ENCODE measurements at places on chromosomes 3 and 15.
A peak's percentile ranks its signal among the peaks of the same experiment; 100 is the strongest.

- no peak for DNase-seq
Observed at GRCh38 chr3:34351882-34352777, 553.7 kb downstream of the PDCD6IP start.

GRCh38 chr3:15079091-15079490 lies 14.0 kb upstream of the MRPS25 start:
- no peak for DNase-seq

DNA sequence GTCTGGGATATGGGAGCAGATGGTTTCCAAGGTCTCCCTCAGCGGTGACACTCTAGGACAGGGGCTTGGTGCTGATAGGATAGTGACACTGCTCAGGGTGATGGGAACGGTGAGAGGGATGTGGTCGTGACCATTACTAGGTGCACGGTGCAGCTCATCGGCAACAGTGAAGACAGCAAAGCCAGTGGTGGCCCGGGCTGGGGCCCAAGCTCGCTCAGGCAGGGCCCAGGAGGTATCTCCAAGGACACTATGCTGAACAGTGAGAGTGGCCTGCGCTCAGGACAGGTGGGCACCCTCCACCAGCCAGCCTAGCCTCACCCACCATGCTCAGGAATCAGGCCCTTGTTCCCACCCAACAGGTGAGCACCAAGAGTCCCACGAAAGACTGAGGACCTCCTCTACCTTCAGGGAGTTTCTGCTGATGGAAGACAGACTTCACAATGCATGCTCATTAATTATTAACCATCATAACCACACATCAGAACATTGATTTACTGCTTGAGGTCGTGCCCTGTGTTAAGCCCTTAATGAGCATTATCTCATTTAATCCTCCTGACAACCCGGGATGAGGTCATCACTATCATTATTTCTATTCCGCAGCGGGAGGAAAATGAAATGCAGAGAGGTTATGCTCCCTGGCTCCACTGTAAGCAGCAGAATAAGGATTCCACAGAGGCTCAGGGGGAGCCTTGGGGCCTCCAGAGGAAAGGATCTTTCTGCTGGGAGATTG lies 269.4 kb downstream of the UACA start:
- peak; percentile 59 for DNase-seq

DNA sequence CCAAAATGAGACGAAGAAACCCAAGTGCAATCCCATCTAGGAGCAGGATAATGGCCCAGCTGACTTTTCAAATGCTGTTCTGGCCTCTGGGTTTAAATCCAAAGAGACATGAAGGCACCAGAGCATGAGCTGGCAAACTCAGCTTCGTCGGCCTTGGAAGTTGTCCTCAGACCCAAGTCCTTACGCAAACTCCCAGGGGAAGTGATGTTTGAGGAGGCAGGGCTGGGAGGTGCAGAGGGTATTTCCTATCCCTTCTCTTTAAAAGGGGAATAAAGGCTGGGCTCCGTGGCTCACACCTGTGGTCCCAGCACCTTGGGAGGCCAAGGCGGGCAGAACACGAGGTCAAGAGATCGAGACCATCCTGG lies 68.9 kb upstream of the HERC1 start:
- no peak for DNase-seq

DNA sequence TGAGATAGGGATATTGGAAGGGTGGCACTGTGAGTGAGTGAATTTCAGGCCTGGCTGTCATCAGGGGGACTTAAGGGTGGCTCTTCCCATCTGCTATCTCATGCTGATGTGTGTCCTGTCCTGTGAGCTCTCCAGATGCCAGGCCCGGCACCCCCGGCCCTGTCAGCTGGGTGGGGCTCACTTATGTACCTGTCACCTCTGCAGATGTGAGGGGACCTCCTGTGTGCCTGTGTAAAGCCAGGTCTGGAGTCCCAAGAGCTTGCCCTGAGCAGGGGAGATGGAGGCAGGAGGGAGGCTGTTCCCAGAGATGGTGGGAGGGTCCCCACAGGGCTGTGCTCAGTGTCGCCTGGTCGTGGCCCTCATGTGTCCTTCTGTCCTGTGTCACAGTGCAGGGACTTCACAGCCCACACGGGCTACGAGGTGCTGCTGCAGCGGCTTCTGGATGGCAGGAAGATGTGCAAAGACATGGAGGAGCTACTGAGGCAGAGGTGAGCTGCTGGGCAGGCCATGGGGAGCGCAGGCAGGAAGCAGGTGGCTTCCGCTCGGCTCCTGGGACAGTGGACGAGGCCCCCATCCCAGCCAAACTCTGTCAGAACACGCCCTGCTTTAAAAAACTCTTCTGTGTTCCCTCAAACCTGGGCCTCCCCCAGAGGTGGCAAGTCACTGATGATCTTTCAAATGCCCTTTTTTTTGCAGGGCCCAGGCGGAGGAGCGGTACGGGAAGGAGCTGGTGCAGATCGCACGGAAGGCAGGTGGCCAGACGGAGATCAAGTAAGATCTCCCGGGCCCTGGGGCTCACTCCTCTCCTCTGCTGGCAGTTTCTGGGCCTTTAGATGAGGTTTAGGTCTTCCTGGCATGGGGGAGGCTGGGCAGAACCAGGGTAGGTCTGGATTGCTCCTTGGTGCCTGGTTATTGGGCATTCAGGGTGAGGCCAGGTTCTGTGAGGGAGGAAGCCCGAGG lies 23.1 kb downstream of the PSTPIP1 start:
- DNase-seq, result no peak

- DNase-seq, result no peak
Observed at GRCh38 chr15:67882487-67883233, 42.8 kb upstream of the RNU6-1 start.

GRCh38 chr3:3665961-3666640 lies 133.1 kb upstream of the LRRN1 start:
- no peak for DNase-seq

- DNase-seq, result no peak
Observed at GRCh38 chr3:40247714-40248454, 61.6 kb upstream of the EIF1B start.

DNA sequence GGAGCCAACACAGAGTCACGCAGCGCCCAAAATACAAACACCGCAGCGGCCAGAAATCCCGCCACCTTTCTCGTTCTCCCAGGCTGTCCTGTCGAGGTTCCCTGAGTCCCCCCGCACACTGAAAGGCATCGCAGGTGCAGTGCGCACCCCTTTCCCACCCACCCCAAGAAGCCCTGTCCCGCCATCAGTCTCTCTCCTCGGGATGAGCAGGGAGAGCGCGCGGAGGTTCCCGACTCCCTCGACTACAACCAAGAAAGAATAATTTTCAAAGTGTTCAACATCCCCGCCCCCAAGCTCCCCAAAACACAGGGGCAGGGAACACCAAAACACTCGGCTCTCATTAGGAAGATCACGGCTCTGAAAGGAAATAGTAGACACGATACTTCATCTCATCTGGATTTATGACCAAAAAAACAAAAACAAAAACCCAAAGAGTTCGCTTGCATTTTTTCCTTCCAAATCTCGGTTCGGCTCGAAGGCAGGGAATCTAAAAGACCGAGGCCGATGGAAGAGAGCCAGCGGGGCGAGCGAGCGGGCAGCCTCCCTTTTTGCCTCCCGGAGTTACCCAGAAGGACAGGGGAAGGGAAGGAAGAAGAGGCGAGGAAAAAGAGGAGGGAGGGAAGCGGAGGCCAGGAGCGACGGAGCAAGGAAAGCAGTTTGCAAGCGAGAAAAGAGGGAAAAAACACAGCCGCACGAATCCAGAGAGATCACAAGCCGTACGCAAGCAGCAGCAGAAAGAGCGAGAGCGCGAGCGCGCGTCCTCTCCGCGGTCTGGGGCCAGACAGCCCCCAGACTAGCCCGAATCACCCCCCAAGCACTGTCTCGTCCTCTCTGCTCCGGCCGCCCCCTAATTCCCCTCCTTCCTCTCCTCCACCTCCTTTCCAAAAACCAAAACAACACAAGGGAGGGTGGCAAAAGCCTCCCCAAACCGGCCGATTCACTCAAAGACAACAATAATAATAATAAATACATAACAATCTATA lies 808 bp downstream of the BCL6 start:
- DNase-seq, result peak; percentile 31

DNA sequence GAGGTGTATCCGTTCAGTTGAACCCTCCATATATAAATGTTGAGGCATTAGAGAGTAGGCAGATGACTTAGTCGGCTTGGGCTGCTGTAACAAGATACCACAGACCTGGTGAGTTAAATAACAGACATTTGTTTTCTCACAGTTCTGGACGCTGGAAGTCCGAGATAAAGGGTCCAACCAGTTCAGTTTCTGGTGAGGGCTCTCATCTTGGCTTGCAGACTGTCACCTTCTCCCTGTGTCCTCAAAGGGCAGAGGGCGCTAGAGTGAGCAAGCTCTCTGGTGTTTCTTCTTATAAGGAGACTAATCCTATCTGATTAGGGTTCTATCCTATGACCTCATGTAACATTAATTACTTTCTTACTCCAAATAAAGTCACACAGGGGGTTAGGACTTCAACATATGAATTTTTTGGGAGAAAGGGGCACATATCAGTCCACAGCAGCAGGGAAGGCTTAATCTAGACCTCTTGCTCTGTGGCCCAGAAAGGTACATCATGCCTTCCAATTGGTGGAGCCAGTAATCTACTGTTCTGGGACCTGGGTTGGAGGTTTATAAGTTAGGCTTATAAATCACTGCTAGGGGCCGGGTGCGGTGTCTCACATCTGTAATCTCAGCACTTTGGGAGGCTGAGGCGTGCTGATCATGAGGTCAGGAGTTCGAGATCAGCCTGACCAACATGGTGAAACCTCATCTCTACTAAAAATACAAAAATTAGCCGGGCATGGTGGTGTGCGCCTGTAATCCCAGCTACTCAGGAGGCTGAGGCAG lies 26.3 kb upstream of the SLC28A2 start:
- DNase-seq, result no peak

GRCh38 chr15:48029642-48030041 lies 91.1 kb upstream of the SLC24A5 start:
- no peak for DNase-seq

GRCh38 chr3:23867400-23867799 lies 49.4 kb downstream of the NKIRAS1 start:
- DNase-seq, result no peak

DNA sequence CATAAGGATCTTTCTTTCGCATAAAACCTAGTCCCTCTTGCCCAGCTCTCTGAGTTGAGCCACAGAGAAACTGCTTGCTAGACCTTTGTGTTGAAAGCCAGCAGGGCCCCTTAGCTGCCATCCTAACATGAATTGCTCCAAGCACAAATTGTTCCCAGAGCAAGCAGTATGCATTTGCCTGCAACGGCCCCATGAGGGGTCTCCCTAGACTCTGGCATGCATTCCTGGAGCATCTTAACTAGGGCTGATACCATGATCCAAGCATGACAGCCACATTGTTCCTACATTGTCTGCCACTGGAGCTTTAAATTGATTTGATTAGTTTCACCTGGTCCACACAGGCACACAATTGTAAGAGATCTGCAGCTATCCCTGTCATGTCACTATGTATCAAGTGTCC lies 428.1 kb downstream of the TAFA4 start:
- DNase-seq, result no peak

GRCh38 chr15:91307601-91308000 lies 207.5 kb downstream of the SV2B start:
- DNase-seq, result no peak

- no peak for DNase-seq
Observed at GRCh38 chr3:197027151-197027895, 2.3 kb downstream of the MELTF start.

GRCh38 chr3:81419228-81419627 lies 342.2 kb downstream of the GBE1 start:
- peak; percentile 19 for DNase-seq

DNA sequence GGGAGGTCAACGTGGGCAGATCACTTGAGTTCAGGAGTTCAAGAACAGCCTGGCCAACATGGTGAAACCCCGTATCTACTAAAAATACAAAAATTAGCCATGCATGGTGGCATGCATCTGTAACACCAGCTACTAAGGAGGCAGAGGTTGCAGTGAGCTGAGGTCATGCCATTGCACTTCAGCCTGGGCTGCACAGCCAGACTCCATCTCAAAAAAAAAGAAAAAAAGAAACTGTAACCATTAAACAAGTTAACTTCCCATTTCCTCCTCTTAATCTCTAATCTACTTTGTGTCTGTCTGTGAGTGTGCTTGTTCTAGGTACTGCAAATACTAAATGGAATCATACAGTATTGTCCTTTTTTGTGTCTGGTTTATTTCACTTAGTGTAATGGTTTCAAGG lies 2.7 kb downstream of the RBM6 start:
- DNase-seq, result no peak

DNA sequence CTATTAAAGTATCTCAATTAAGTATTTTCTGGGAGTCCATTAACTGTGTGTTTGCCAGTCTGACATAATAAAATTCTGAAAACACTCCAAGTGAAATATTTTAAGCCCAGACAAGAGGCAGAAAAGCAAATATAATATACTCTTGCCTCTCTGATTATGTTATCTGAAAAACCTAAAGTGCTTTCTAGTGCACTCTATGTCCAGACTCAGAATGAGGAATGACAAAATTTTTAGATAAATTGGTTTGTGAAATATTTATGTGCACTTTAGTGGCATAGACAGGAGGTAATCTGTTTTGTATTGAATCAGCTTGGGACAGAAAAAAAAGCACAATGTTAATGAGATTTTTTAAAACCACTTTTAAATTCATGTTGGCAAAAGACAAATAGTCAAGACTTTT lies 508.2 kb upstream of the SUCLG2 start:
- DNase-seq, result no peak

DNA sequence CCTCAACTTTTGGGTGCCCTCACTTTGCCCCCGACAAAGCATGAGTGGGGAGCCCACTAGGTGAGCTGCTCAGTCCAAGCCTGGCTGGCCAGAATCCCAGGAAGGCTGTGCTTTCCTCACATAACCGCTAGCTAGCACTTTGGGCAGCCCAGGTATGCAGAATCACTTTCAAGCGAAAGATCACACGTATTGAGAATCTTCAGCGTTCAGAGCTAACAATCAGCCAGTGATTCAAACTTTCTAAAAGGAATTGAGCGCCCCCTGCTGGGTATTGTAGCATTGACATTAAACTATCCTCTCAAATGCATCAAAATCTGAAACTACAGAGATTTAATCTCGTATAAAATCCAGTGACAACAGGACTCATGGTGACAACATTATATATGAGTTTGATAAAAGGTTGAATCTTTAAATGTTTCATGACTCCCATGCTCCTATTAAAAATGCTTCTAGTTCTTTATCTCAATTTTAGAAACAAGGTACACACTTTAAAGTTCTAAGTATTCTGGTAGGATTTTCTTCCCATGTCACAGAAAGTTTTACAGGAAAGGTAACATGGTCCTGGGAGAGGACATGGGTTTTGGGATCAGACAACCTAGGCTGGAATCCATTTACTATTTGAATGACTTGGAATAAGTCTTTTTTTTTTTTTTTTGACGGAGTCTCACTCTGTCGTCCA lies 11.8 kb downstream of the ANAPC13 start:
- DNase-seq, result peak; percentile 80

GRCh38 chr3:186888569-186888968 lies 41.8 kb upstream of the ST6GAL1 start:
- no peak for DNase-seq

DNA sequence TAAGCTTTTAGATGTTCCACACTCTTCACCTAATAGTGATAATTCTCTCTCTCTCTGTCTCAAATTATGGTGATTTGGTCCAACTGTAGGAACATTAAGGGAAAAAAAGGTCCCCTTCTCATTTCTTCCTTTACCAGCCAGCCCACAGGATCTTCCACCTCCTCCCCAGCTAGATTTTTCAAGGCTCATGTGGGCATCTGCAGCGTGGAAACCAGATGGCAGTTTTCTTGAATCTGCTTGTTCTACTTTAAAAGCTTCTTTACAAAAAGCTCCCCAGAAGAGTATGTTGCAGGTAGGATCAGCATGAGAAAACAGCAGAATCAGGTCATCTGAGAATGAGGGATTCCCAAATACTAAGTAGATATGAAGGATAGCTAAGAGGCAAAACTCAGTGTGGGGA lies 208.6 kb upstream of the PFN2 start:
- DNase-seq, result no peak

- DNase-seq, result peak; percentile 24
Observed at GRCh38 chr15:43483297-43484128, 9.4 kb downstream of the TP53BP1 start.

GRCh38 chr15:81547521-81548132 lies 173.6 kb upstream of the TMC3 start:
- no peak for DNase-seq
